ENCODE measurements at places on chromosomes 5 and 9. TPM values are rescaled to one million over a fixed set of nuclear protein-coding genes. Genes with fewer than 3 reads are reported as not detected.

Gene SPATA6L
- 0.13 TPM for total RNA-seq

Gene SHISAL2B
- not detected for total RNA-seq

Gene PDCD1LG2
- not detected for total RNA-seq

Gene SLC36A2
- total RNA-seq, result not detected

Gene IL5
- not detected for total RNA-seq

- DNase-seq, result no peak
- H3K27me3 ChIP-seq, result no peaks in the 10 kb centered on the region
- no peak overlapping the region for H3K27ac ChIP-seq
- no peaks in the 10 kb centered on the region for H3K4me1 ChIP-seq
Measured at GRCh38 chr5:25964009-25964372, 1074.4 kb downstream of the CDH9 start.

- no peak overlapping the region for H3K4me3 ChIP-seq
- no peaks in the 10 kb centered on the region for H3K27me3 ChIP-seq
- H3K4me1 ChIP-seq, result no peaks in the 10 kb centered on the region
Measured at GRCh38 chr5:137190441-137190840, 308.7 kb downstream of the SPOCK1 start.

DNA sequence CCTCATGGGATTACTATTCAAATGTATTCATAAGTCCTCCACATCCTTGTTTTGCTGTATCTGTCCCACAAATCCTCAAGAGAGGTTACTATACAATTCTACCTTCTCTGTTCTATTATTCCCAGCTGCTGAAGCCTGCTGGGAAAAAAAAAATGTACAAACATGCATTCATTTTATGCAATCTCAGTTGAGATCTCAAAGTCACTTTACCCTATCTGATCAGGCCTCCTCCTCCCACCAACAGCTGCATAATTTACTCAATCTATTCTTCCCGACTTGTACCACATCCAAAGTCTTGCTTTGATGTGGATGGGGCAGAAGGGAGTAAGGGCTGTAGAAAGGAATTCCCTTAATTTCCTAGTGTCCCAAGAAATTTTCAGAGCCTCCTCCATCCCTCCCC is 28.6 kb downstream of the PSIP1 start:
- DNase-seq, result no peak
- no peaks in the 10 kb centered on the region for H3K36me3 ChIP-seq
- H3K4me1 ChIP-seq, result no peaks in the 10 kb centered on the region
- no peaks in the 10 kb centered on the region for H3K27me3 ChIP-seq

DNA sequence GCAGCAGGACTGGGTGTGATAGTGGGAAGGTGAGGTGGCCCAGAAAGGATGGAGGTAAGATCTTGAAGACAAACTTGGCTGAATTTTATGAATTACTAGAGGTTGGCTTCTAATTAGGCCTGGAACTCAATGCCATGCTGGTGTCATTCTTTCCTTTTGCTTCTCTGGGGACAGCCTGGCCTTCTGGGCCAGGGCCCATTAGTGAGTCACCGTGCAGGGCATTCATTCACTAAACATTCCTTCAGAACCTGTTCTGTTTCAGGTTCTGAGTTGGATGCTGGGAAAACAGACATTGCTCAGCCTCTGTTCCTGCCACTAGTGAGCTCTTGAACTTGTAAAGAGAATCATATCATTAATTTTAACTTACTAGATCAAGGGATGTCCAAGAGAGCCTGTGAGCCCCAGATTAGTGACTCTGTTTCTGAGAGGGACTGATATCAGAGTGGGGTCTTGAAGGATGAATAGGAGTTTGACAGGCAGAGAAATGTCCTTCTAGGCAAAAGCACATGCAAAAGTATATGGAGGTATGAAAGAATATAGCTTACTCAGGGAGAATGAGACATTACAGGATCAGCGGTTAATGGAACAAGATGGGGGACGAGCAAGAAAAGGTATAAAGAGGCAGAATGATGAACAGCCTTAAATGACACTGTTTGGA is 66.5 kb downstream of the LHX2 start:
- peak overlapping the region; percentile 13 for H3K27ac ChIP-seq
- no peak overlapping the region for H3K4me3 ChIP-seq
- H3K4me1 ChIP-seq, result peaks cover 21% of the 10 kb centered on the region
- H3K36me3 ChIP-seq, result no peaks in the 10 kb centered on the region

- H3K27me3 ChIP-seq, result no peaks in the 10 kb centered on the region
- H3K4me1 ChIP-seq, result peaks cover 22% of the 10 kb centered on the region
- H3K27ac ChIP-seq, result peak within 1 kb of the TSS; percentile 34
- H3K36me3 ChIP-seq, result no peaks in the 10 kb centered on the region
- H3K4me3 ChIP-seq, result peak within 1 kb of the TSS; percentile 41
Measured at GRCh38 chr9:133163504-133164172, at the start of gene GBGT1. Gene GBGT1, minus strand, starts transcription at chr9:133163914. Its CDS starts 1,502 bp downstream, at chr9:133162412.
